ENCODE measurements at places on chromosomes 13 and 19. TPM values are rescaled to one million over a fixed set of nuclear protein-coding genes. Genes with fewer than 3 reads are reported as not detected.

The SLITRK6 gene
- 0.94 TPM for total RNA-seq

The TMC4 gene
- total RNA-seq, result 1.3 TPM

The DDX49 gene
- 59.5 TPM for total RNA-seq

The TMEM59L gene
- total RNA-seq, result 48.5 TPM

The CACNG7 gene
- total RNA-seq, result 10.3 TPM

The ZNF582 gene
- total RNA-seq, result 8.8 TPM

The FGF9 gene
- 10.3 TPM for total RNA-seq

The COL4A2 gene
- total RNA-seq, result 71.1 TPM

The KLK12 gene
- total RNA-seq, result not detected

The MBD3L1 gene
- not detected for total RNA-seq

The SBSN gene
- total RNA-seq, result not detected

The PRR12 gene
- total RNA-seq, result 15.3 TPM

The ERICH6B gene
- not detected for total RNA-seq

The FUZ gene
- 20.0 TPM for total RNA-seq

The AZU1 gene
- 0.94 TPM for total RNA-seq

The FXYD3 gene
- not detected for total RNA-seq

The CEACAM5 gene
- total RNA-seq, result not detected

The ZNF329 gene
- 28.5 TPM for total RNA-seq

The ATP4A gene
- not detected for total RNA-seq

The PGLYRP2 gene
- not detected for total RNA-seq

The TEX29 gene
- total RNA-seq, result not detected

The LILRB5 gene
- total RNA-seq, result not detected

The ETFB gene
- 36.0 TPM for total RNA-seq

The FIZ1 gene
- total RNA-seq, result 3.8 TPM

The CRB3 gene
- total RNA-seq, result not detected

The ANKRD24 gene
- total RNA-seq, result 14.7 TPM

The RASIP1 gene
- 7.5 TPM for total RNA-seq

The TMEM38A gene
- 13.5 TPM for total RNA-seq

The CYP4F8 gene
- not detected for total RNA-seq

The KLK11 gene
- total RNA-seq, result not detected

The B3GNT8 gene
- total RNA-seq, result not detected

The ZNF835 gene
- 11.0 TPM for total RNA-seq

The FCAR gene
- total RNA-seq, result not detected

The CYP2A7 gene
- total RNA-seq, result not detected

The CYP2A6 gene
- not detected for total RNA-seq

The SOX1 gene
- total RNA-seq, result 15.7 TPM

The CUL4A gene
- total RNA-seq, result 78.3 TPM

The PBX4 gene
- total RNA-seq, result 19.4 TPM

The TGFBR3L gene
- total RNA-seq, result not detected

The OR7D2 gene
- not detected for total RNA-seq

The ZNF480 gene
- 14.7 TPM for total RNA-seq

The ZNF547 gene
- 16.0 TPM for total RNA-seq

The ZNF829 gene
- 9.1 TPM for total RNA-seq

The THSD1 gene
- total RNA-seq, result 11.9 TPM

The RAB20 gene
- 2.2 TPM for total RNA-seq

The ZNF578 gene
- total RNA-seq, result 36.6 TPM

The C19orf25 gene
- total RNA-seq, result 24.1 TPM

Measured in parietal lobe (tissue), 2 donors.